ENCODE measurements at places on chromosomes 1 and 21.

DNA sequence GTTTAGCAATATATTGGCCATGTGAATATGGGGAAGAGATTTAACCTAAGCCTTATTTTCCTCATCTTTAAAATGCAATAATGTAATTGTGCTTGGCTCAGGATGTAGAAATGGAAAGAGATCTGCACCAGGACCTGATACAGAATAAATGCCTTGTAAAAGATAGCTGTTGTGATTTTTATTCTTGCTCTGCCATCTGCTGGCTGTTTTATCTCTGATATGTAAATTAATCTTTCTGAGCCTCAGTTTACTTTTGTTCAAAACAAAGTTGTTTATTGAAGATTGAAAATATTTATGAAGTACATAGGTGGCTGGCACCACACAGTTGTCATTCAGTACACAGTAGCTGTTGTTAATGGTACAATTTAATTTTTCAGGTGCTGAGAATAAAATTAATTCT is 21.9 kb downstream of the ZYG11B start:
- DNase-seq = no peak

DNA sequence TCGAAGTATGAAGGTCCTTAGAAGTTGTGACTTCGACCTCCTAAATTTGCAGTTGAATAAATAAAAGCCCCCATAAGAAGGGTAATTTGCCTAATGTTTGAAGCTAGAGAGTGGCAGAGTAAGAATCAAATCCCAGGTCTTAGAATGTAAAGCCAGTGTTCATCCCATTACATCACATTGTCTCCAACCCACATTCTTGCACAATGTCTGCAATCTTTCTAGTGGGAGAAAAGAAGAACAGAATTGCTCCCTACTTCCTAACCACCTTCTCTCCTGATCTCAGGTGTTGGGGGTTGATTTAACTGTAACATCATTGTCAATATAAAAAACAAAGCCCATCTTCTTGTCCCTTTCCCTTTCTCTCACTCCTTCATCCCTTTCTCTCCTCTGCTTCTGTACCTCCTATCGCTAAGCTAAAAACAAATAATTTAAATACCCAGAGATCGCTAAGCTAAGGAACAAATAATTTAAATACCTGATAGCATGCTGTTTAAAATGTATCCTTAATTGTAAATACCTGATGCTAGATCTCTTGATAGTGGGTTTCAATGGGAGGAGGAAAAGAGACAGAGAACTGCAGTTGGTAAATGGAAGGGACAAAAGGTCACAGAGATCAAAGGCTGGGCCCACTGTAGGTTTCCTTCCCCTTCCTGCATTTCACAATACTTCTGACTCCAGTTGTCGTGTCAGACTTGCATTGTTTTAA is 32.1 kb upstream of the CCDC190 start:
- DNase-seq = no peak

GRCh38 chr1:112872551-112872962 is 83.4 kb downstream of the SLC16A1 start:
- DNase-seq = no peak

DNA sequence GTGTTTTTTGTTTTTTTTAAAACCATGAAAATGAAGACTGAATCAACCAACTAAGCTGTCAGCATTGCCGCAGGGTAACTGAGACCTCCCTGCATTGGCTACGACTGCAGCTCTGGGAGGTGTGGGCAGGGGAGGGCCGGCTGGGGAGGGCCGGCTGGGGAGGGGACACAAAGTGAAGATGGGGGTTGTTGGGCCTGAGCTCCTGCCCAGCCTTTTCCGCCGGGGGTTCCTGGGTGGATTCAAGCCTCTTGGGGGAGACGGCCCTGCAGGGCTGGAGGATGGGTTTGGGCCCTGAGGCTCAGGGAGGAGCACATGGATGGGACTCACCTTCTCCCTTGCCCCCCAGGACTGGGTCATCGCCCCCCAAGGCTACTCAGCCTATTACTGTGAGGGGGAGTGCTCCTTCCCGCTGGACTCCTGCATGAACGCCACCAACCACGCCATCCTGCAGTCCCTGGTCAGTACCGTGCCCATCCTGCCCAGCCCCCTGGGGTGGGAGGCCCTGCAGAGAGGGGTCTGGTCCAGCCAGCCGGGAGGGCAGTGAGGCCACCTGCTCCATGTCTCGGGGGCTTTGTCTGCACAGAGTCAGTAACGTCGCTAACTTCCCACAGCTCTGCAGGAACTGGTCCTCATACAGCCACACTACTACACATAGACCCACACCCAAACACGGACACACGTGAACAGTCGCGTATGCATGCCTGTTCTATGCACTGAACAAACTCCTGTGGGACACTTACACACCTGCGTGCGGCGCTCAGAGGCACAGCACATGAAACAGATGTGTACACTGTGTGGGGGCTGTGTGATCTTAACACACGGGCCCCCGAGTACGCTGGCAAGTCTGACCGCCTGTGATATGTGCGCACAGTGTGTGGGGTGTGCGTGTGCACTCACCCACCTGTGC is 31.5 kb downstream of the BMP8A start:
- no peak for DNase-seq

DNA sequence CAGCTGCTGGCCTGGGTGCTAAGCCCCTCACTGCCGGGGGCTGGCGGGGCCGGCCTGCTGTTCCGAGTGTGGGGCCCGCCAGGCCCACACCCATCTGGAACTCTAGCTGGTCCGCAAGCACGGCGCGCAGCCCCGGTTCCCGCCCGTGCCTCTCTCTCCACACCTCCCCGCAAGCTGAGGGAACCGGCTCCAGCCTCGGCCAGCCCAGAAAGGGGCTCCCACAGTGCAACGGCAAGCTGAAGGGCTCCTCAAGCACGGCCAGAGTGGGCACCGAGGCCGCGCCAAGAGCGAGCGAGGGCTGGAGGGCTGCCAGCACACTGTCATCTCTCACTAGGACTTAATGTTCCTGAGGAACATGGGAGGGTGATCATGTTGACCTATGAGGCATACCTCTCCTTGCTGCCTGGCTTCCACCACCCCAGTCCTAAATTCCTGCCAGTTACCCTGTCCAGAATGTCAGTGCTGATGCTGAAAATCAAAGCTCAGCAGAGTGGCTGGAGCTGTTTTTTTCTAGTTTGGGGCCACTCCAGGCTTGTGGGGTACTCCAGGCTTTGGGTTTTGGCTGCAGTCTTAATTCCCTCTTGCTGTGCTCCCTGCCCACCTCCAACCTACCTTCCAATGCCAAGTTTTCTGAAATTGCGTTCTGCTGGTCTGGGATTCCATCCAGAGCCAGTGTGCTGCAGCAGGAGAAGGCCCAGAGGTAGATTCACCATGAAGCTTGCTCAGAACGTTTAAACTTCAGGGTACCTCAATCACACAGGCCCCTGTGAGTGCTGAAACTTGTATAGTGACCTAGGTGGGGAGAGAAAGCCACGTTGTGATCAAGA is 44.2 kb upstream of the LPGAT1 start:
- no peak for DNase-seq

- no peak for DNase-seq
Measured at GRCh38 chr21:41651406-41651805, 115.4 kb downstream of the RIPK4 start.

GRCh38 chr1:35580949-35581388 is 7.9 kb downstream of the TFAP2E start:
- no peak for DNase-seq

- no peak for DNase-seq
Measured at GRCh38 chr1:202689493-202690342, 20.5 kb downstream of the SYT2 start.

DNA sequence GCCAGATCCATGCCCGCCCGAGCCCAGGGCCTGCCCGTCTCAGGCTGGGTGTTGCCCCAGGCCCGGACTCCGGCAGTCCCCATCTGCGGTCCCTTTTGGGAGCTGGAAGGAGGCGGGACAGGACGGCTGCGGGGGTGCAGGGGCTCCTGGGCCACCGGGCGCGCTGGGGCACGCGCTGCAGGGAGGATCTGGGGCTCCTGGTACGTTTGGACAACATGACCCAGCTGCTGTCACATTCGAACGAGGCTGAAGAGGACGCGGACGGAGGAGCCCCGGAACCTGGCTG is 6.6 kb upstream of the CALML6 start:
- DNase-seq = no peak

- no peak for DNase-seq
Measured at GRCh38 chr1:206012086-206012859, 9.1 kb upstream of the RAB7B start.

DNA sequence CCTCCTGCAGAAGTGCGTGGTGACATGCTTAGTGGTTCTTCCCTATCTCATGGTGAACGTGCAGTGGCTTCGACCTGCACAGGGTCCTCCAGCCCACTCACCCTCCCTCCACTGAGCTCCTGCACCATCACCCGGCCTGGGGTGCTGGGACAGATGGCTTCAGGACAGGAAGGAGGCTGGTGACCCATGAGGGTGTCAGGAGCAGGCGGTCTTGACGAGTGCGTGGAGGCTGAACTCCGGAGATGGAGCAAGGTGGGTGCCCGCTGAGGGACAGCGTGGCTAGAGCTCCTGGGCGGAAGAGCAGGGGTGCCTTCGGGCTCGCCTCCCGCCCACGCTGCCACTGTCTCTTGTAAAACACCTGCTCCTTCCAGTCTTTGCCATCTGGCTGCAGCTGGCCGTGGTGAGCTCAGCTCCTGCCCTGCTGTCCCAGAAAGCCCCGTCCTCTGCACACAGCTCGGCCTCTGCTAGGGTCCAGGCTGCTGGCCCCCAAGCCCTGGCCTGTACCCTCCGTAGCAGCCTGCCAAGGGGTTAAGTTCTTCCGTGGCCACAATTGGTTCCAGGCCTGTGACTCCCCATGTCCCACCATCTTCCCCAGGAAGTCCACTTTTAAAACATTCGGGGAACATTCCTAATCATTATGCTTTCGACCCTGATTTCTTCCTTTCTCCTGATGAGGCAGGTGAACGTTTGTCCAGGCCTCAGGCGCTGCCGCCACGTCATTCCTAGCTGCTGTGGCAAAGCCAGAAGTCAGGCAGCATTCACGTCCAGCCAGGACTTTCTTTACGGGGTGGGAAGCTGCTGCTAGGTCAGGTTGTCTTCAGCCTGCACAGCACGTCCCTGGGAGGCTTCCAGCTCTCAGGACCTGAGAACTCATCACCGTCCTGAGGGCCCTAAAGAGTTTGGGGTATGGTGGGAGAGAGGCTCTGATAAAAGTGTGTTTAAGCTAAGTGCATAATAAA is 8.1 kb downstream of the KRTAP10-1 start:
- no peak for DNase-seq

GRCh38 chr21:33848249-33848953 is 67.2 kb downstream of the ATP5PO start:
- DNase-seq = peak; percentile 59

DNA sequence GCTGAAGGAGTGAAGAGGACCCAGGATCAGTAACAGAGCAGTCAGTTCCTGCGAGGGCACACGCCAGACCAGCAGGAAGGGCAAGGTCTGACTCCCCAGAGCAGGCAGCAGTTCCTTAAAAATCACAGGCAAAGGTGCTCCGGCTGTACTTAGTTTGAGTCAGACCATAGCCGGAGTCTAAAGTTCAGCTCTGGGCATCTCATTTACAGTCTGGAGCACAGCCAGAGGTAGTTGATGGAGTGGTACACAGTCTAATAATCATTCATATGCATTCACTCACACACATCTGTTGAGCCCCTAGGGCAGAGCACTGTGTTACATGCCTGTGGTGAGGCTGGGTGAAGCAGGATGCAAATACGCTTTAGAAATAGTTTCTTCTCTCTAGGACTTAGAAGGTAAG is 7.3 kb upstream of the AMIGO1 start:
- DNase-seq = no peak

DNA sequence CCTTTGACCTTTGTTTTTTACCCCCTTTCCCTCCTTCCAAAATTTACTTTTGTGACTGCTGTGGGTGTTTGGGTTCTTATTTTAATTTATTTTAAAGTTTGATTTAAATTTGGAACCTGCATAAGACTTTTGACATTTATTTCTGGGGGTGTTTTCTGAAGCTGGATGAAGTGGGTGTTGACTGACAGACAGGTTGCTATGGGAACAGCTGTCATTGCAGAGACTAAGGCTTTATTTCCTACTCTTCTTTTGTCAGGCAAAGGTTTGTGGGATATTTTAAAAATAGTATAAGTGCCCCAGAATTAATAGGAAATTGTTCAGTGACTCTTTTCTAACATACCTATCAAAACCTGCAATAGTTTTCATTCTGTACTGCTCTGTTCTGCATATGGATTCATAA is 290.8 kb upstream of the ESRRG start:
- DNase-seq = no peak

DNA sequence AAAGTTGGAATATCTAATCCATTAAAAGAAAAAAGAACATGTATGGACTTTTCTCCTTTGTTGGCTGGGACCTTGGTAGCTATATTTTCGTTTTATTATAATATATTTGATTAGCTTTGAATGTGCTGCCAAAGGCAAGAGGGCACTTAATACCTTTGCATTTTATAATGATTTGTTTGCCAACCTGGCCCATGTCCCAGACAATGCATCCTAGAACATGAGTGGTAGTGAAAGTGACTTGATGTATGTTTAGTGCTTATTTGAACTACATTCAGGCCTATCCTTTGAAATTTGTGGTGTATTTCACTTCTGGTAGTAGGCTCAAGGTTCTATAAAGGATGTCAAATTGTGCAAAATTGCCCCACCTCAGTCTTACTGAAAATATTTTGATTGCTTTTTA is 25.9 kb downstream of the CACHD1 start:
- no peak for DNase-seq

DNA sequence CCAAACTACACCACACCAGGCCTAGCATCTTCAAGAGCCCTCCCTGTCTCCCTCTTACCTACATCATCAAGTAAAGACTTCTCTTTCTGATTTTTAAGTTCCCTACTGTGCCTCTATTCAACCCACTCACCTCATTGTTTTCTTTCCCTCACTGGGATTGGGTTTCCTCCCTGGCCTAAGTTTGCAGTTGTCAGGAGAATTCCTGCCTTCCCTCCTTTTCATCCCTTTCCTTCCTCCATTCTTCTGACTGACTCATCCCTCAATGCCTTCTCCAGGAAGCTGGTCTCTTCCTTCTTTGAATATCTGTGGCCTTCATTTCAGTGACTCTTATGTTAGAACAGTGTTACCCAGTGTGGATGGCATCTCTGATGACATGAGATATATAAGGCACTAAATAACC is 139.9 kb upstream of the KIAA0040 start:
- no peak for DNase-seq

DNA sequence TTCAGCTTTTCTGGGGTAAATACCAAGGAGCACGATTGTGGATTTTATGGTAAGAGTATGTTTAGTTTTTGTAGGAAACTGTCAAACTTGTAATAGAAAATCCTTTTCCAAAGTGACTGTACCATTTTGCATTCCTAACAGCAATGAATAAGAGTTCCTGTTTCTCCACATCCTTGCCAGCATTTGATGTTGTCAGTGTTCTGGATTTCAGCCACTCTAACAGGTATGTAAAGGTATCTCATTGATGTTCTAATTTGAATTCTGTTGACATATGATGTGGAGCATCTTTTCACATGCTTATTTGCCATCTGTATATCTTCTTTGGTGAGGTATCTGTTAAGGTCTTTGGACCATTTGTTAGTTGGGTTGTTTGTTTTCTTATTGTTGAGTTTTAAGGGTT is 50.3 kb upstream of the RGS2 start:
- DNase-seq = no peak

GRCh38 chr1:209767706-209768105 is 11.9 kb downstream of the TRAF3IP3 start:
- DNase-seq = no peak

- no peak for DNase-seq
Measured at GRCh38 chr1:38117444-38117887, 70.9 kb upstream of the POU3F1 start.

GRCh38 chr21:21183092-21183491 is 184.9 kb downstream of the NCAM2 start:
- no peak for DNase-seq

GRCh38 chr1:12012560-12013316 is 6.6 kb upstream of the MIIP start:
- DNase-seq = no peak

GRCh38 chr1:54906586-54906985 is 19.6 kb upstream of the DHCR24 start:
- no peak for DNase-seq

GRCh38 chr1:153357076-153357852 is 390 bp upstream of the S100A9 start:
- DNase-seq = no peak

Measured in NCI-H1436 treated with DMSO at 0.1 percent for 48 hours (cell line).